MG63 (cell line): ENCODE measurements at places on chromosomes 2 and 18. TPM values are rescaled to one million over a fixed set of nuclear protein-coding genes. Genes with fewer than 3 reads are reported as not detected.

GRCh38 chr18:13556502-13556901 lies 169.9 kb downstream of the FAM210A start:
- DNase-seq: no peak

Gene EVA1A
- 47.2 and 48.6 TPM in 2 replicates for total RNA-seq

GRCh38 chr2:142037066-142037465 lies 93.8 kb downstream of the LRP1B start:
- no peak for DNase-seq

DNA sequence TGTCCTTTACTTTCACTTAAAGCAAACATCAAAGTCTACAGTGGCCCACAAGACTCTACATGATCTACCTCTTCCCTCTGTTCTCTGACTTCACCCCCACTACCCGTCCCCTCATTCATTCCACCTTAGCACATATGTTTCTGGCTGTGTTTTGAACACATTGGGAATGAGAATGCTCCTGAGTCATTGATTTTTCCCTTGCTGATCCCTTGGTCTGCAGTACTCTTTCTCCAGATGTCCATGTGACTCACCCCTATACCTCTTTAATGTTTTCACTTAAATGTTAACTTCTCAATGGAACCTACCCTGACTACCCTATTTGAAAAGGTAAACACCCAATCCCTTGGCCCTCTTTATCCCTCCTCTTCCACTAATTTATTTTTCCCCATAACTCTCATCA lies 30.7 kb upstream of the FRZB start:
- no peak for DNase-seq

Gene DNAH6
- total RNA-seq: not detected in 2 replicates

Gene SLC4A3
- 3.0 and 4.9 TPM in 2 replicates for total RNA-seq
